ENCODE measurements at places on chromosomes 11 and 22.

DNA sequence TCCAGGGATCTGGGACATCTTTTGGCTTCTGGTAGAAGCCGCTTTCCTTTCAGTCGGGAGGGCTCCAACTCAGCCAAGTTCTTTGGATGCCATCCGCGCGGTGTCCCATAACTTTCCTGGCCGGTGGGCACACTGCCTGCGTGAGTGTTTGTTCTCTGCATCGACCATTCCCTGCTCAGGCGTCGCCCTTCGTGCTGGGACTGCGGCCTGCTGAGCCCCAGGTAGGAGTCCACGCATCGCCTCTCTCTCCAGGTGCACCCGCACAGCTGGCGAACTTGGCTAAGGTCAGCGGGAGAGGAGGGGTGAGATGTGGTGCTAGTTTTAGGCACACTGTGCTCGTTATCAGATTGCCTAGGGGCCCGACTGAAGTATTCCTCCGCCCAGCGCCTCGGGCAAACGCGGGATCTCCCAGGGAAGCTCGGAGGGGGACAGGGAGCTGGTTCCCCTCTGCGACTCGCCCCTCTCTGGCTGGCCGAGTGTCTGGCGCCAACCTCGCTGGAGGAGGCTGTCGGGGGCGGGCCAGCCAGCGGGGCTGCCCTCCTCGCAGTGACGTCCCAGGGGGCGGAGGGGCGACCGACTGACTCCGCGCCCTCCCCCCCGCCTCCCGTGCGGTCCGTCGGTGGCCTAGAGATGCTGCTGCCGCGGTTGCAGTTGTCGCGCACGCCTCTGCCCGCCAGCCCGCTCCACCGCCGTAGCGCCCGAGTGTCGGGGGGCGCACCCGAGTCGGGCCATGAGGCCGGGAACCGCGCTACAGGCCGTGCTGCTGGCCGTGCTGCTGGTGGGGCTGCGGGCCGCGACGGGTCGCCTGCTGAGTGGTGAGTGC is at the start of gene LAYN:
LAYN (plus strand) TSS at position 607 of the 823 bp plus-strand sequence; CDS start at position 731, 124 bp downstream.
- peak; percentile 41 for DNase-seq

- DNase-seq: no peak
These were observed 62.8 kb downstream of the PHF21B start for GRCh38 chr22:44947049-44947448.

DNA sequence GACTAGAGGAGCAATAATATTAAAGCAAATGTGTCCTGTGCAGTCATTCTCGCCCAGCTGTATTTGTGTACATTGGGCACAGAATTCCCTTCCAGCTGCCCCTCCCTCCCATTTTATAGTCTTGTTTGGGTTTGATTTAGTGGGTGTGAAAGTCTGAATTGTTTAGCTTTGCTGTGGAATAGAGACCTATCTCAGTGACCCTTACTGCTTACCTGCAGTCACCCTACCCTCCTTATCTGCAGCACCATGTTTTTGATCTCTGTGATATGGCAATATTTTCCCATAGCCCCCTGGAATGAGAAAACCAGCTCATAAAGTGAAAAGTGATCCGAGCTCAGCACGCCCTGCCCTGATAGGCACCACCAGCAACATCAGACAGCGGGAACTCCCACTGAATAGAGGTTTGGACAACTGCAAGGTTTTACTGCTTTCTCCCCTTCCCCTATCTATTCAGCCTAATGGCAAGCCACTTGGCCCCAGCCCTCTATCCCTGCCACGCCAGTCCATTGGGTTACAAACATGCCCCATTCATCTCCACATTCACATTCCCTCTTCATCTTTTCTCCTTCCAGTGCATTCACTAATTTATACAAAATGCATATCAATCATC is 199.0 kb downstream of the ETS1 start:
- no peak for DNase-seq

DNA sequence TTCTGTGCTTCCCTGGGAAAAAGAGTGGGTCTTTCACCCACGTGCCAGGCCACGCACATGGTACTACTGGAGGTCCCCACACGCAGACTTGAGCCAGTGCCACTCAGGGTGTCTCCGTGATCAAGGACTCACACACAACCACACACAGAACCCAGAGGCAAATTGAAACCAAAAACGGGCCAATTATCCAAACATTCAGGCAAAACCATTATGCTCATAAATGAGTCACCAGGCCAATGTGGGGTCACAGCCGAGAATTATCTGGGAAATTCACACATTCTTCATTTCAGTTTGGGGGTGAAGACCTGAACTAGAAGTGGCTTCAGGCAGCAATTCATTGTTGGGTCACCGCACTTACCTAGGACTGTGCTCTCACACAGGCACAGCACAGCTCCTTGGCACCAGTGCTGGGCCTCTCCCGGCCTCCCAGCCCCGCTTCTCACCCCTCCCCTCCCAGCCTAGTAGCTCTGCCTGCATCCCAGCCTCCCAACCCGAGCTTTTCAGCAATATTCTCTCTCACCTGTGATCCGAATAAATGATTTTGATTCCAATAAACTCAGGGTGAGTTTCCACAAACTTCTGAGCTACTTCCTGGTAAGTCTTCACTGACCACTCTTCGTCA is 28.0 kb downstream of the ADA2 start:
- no peak for DNase-seq
